LNCaP clone FGC (cell line): ENCODE measurements at places on chromosomes 5 and 9.

GRCh38 chr5:88827997-88828396, 55.0 kb downstream of the MEF2C start:
- no peak for DNase-seq

GRCh38 chr9:2297771-2298170, 282.6 kb downstream of the SMARCA2 start:
- no peak for DNase-seq

GRCh38 chr9:93129286-93129685, 4.8 kb downstream of the NINJ1 start:
- no peak for DNase-seq

DNA sequence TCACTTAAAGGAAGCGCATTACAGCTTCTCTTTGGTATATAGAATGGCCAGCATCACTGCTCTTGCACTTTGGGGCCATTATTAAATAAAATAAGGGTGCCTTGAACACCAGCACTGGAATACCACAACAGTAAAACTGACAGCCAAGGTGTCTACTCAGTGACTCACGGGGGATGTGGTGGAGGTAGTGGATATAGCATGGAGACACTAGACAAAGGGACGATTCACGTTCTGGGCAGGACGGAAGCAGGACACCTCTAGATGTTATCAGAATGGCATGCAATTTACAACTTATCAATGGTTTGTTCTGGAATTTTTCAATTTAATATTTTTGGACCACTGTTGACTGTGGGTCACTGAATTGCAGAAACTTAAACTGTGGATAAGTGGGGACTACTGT, 32.9 kb upstream of the PDE8B start:
- no peak for DNase-seq

DNA sequence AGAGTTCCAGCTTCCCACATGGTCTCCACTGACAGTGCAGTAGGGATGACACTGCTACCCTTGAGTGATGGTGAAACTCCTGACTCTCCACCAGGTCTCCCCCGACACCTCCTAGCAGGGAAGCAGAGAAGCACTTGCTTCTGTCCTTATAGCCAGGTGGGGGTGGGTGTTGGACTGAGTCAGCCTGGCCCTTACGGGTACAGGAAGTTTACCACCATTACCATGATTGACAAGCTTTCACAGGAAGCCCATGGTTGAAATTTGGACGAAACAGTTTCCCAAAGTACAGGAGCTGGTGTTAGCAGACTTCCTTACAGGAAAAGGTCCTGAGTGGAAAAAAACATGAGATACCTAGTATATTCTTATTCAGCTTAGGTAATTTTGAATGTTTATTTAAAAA, 3.1 kb upstream of the FBXL7 start:
- DNase-seq, result no peak
